T-helper 17 cell (primary cell): ENCODE measurements at places on chromosomes 16 and 17. TPM values are rescaled to one million over a fixed set of nuclear protein-coding genes. Genes with fewer than 3 reads are reported as not detected.

- DNase-seq, result no peak
Observed at GRCh38 chr16:11276896-11277593, 765 bp upstream of the PRM2 start.

The NTN1 gene
- 0.12 TPM for total RNA-seq

DNA sequence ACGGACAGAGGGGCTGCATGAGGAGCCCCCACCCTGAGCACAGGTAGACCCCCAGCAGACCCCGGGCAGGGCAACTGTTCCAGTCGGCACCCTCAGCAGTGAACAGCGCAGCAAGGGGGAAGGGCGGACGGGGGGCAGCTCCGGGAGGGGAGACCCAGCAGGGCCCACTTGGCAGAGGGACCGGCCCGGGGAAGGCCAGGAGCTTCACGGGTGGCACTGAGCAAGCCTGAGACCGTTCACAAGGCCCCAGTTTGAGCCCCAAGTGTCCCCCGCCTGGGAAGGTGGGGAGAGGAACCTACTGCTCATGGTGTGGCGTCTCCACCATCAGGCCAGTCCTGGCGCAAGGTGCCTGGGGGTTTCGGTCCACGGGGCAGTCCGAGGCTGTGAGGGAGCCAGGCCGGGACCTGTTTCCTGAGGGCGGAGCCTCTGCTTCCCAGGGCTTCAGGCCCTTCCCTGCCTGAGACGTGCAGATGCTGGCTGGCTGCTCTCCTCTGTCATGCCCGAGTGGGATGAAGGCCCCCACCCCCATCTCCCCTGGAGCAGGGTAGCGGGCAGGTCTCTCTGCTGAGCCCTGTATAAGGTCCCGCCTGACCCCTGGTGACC, 54.4 kb upstream of the GNG13 start:
- DNase-seq, result no peak

- DNase-seq, result no peak
Observed at GRCh38 chr16:74052016-74052415, 244.6 kb upstream of the PSMD7 start.

DNA sequence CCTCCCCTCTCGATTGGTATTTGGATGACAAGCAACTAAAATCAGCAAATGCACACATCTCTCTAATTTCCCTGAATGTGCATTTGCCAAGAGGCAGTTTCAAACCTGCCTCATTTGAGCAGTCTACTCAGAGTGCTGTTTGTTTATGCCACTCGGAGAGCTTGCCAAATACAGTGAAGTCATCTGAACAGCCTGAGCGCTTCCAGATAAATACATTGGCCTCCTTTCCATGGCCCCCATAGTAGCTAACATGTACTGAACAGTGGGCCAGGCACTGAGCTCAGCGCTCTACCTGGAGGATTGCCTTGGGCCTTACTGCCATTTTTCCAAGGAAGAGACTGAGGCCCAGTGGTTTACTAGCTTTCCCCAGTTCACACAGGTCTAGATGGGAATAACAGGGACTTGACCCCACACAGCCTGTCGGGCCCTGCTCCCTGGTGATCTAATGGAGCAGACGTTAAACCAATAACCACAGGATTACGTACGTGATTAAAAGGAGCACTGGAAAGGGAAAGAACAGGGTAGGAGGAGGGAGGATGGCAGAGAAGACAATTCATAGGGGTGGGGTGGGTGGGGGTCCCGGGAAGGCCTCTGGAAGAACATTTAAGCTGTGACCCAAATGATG, 18.7 kb upstream of the ANKRD40CL start:
- no peak for DNase-seq

- no peak for DNase-seq
Observed at GRCh38 chr16:14530046-14530445, 100.0 kb downstream of the PARN start.

DNA sequence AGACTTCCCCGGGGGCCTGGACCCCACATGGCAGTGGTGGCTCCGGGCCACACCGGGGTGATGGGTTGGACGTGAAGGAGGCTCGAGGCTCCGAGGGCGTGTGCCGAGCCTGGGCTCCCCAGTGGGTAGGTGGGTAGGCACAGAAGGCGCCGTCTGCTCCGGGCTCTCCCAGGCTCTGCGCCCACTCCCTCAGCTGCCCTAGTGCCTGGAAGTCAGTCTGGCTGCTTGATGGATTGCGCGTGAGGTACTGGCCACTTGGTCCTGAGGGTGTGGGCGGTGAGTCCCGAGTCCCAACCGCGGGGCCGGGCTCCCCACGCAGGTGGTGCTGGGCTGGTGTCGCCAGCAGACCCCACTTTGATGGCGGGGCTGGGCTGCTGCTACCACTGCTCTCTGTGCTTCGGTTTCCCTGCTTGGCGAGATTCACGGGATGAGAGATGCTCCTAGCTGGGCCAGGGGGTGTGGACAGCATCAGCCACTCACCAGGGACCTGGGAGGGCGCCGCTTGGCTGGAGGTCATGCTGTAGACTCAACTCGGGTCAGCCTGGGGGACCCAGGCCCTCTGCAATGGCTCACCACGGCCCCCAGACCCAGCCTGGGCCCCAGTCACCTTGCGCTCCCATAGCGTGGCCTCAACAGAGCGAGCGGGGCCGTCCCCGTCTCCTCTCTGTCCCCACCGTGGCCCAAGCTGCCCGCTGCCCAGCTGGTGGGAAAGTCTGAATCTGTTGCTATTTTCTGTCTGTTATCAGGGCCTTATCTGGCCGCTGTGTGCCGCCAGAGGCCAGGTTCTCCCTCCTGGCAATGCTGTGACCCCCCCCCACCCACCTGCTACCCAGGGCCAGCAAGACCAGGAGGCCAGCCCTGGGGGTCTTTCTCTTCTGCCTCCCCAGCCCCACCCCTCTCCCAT, 26.1 kb downstream of the ZFPM1 start:
- no peak for DNase-seq

DNA sequence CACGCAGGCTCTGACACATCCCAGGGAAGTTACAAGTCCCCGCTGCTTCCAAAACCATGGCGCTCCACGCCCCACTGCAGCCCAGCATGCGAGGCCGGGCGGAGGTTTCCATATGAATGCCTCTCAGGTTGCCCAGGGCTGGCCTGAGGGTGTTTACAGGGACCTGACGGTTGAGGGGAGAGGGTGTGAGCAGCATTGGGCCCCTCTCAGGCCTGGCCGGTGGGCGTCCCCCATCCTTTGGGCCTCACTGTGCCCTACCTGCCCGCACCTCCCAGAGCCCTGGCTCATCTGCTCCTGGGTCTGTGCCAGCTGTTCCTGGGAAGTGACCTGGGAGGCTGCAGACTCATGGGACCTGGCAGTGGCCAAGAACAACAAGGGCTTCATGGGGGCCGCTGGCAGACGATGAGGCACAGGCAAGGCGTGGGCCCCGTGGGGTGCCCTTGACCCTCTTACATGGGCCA, 173.5 kb downstream of the C16orf95 start:
- DNase-seq, result no peak

The GJD3 gene
- total RNA-seq, result not detected

- DNase-seq, result no peak
Observed at GRCh38 chr16:89045181-89045815, 48.4 kb upstream of the ACSF3 start.

DNA sequence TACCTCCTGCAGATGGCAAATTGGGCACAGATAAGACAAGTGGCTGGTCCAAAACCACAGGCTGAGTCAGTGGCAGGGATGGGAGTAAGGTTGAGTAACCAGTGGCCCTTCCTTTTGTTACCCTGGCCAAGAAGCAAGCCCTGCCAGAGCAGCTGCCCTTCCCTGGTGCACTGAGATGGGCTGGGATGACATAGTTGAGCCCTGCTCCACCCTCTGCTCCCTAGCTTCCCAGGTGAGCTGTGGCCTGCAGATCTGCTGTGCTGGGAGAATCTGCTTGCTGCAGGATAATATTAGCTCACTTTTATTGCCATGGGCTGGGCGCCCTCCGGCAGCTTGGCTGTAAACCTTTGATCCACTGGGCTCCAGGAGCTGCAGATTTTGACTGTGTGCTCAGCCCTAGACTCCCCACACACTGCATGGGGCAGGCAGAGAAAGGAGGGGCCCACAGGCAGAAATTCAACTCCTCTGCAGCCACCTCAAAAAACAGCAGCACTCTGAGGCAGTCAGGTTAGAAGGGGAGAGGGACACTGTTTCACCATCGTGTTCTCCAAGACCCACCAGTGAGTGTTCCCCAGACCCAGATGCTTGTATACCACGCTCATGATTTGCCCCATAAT, 101.8 kb downstream of the CBLN1 start:
- no peak for DNase-seq

DNA sequence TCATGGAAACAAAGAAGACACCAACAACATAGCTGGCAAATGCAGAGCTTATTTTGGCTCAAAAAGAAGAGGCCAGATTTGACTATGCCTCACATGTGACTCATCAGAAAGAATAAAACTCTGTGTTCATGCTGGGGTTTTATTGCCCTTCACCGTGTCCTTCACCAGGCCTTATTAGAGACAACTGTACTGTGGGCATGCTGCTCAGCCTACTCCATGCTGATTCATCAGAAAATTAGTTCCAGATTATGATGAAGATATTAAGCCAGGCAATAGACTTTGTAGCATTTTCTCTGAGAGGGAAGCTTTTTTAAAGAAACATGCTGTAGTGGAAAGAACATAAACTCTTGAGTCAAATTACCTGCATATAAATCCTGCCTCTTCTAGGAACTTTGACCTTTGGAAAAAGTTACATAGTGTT, 89.8 kb downstream of the CYB561 start:
- DNase-seq, result no peak

The AP2B1 gene
- 114 TPM for total RNA-seq

- no peak for DNase-seq
Observed at GRCh38 chr16:19874851-19875546, 9.6 kb downstream of the GPRC5B start.

GRCh38 chr16:10978871-10979446, 34.6 kb downstream of the CLEC16A start:
- DNase-seq, result no peak

- DNase-seq, result no peak
Observed at GRCh38 chr17:7080456-7081041, 498 bp upstream of the CLEC10A start.
